SW 1271 (cell line): ENCODE measurements at places on chromosomes 4 and X.

DNA sequence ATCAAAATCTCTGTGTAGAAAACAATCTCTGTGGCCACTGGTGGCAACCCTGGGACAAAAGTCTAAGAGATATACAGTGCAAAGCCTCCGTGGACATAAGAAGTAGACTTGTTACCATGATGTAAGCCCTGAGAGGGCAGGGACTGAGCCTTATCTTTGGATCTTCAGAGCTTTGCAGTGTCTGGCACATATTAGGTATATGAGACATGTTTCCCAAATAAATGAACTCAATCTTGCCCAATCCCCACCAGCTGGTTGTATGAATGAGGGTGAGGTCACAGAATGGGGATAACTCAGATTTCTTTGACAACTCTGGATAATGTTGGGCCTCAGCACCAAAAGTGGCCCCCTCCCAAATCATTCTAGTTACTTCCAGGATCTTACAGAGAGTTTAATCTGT, 511.4 kb upstream of the DIPK2B start:
- DNase-seq, result no peak

- DNase-seq, result no peak
Measured at GRCh38 chr4:40550196-40550595, 79.5 kb downstream of the RBM47 start.

DNA sequence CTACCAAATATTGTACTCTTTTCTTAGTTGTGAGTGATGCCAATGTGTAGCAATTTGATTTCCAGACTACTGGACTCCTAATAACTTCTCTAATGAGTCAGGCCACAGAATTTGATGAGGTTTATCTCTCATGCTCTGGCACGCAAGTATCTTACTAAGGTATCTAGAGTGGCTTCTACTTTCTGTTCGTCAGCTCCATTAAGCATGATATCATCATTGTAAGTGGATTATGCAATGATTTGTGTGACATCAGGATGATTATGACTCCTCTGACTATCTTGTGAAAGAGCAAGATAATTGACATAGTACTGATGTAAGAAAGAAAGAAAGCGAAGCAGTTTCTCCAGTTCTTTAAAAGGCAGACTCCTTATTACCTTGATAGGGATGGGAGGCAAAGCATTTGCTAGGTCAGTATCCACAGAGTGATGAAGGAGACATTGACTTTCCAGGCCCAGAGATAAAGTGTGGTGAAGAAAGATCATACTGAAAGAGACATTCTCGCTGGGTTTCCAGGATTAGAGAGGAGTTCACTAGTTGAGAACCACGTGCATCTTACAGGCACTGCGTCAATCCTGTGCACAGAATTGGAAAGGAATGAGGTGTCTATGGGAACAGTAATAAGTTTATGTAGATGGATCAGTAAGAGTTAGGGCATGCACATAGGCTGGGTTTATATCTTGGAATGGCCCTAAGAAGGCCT, 161.9 kb upstream of the STK26 start:
- DNase-seq, result no peak

DNA sequence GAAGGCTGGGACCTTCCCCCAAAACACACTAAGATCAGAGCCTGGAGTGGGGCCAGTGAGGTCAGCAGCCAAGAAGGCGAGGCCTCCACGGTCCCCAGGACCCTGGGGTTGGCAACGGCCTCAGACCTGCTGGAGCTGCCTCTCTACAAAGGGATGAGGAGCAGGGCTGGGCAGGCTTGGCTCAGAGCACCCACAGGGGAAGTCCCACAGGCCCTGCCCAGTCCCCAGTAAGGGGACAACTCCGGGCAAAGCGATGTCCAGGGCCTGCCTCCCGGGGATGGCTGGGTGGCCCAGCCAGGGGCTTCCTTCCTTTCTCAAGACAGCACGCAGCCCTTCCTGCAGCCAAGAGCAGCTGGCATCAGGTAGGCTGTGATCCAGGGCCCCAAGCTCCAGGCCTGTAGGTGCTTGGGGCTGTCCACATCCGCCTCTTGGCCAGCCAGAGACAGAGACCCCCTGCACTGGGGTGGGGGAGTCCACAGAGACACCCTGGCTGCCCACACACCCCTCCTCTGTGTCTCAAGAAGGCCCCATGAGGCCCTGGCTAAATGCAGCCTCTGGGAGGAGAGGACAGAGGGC, 5.7 kb downstream of the MXD4 start:
- DNase-seq, result no peak

GRCh38 chr4:73066445-73066844, 3.1 kb downstream of the COX18 start:
- no peak for DNase-seq

GRCh38 chr4:97548943-97549583, 594.2 kb downstream of the STPG2 start:
- no peak for DNase-seq

- DNase-seq, result no peak
Measured at GRCh38 chr4:183618681-183619080, 40.3 kb downstream of the RWDD4 start.

DNA sequence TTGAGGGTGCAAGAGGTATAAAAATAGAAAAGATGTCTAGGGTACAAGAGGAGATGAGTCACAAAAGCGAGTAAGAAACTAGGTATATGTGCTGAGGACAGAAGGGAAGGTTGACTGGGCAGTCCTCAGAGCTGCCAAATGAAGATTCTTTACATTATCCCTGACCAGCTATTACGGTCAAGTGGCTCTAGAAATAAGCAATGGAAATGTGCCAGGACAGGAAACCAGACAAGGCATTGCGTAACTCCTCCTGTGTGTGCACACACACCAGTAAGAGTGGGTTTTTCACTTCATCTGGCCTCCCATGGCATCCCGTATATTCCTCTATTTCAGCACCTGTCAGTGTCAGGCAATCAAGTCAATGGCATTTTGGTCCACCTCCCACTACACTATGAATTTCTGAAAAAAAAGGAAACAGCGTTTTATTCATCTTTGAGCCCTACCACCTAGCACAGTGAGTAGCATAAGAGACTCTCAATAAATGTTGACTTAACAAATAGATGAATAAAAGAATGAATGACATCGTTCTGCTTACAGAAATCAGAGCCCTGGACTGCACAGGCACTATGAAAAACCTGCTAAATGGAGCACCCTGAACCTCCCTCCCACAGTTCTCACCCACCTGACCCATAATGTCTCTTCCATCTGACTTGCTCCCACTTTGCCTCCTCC, 62.6 kb upstream of the KLF3 start:
- no peak for DNase-seq
